ENCODE measurements at places on chromosomes 6 and 20. TPM values are rescaled to one million over a fixed set of nuclear protein-coding genes. Genes with fewer than 3 reads are reported as not detected.

The ADGRF5 gene
- not detected for total RNA-seq

The OTOR gene
- not detected for total RNA-seq

The RNF182 gene
- total RNA-seq: 3.8 TPM

The PLA2G7 gene
- total RNA-seq: not detected

The OR2J3 gene
- total RNA-seq: not detected

The C20orf141 gene
- total RNA-seq: 0.60 TPM

The AURKA gene
- total RNA-seq: 119 TPM

The FUCA2 gene
- total RNA-seq: 57.3 TPM

The ARMC2 gene
- 3.0 TPM for total RNA-seq

The MLIP gene
- not detected for total RNA-seq

The GDAP1L1 gene
- total RNA-seq: not detected
